ELR (cell line): ENCODE measurements at places on chromosomes 5 and 9.

DNA sequence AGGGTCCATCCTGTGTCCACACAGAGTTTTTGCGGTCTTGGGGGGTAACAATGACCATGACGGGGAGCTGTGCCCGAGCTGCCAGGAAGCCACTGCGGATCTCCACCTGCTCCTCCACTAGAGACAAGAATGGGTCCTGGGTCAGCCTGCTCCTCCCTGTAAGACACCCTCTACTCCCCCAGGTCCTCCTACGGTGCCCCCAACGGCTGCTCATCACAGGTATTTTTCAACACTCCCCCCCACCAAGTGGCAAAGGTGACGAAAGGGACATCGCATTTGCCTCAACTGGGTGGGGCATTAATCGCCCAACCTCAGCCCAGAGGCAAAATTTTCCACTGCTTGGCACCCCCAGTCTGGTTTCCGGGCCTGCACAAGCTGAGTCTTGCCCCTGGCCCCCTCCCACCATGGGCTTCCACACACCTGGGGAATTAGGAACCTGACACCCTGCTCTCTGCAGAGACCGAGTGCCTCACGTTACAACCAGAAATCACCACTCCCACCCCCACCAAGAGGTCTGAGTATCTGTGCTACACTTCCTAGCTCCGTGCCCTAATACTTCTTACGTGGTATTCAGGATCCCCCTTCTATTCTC, 9.6 kb downstream of the NOL6 start:
- DNase-seq, result no peak

- DNase-seq, result no peak
Observed at GRCh38 chr9:1253064-1253979, 203.2 kb downstream of the DMRT2 start.

GRCh38 chr9:130433168-130433946, 11.4 kb upstream of the ASS1 start:
- DNase-seq, result peak; percentile 52

DNA sequence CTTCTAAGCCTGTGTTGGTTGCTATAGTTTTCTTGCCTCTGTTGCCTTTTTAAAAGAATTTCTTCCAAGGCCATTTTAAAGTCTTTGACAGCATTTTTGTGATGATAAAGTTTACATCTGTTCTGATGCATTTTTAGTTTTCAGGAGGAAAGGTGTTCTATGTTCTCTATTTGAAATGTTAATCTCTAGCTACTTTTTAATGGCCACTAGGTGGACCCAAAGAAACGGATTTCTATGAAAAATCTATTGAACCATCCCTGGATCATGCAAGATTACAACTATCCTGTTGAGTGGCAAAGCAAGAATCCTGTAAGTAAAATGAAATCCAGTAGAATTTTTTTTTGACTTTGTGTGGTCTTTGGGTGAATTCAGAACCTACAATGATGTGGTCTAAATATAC, 60.2 kb downstream of the MELK start:
- DNase-seq, result peak; percentile 49

DNA sequence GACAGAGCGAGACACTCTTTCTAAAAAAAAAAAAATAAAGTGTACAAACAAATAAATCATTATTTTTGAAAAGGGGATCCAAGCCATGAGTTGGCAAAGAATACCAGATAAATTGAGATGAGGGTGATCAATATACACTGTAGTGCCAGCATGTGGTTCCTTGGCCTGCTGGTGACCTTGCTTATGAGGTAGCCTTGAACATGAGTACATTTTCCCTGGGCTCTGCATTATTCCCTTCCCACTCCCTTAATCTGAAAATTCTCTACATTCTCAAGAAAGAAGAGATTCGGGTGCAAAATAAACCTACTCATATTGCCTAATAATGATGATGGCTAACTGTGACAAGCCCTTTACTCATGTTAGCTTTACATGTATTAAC, 33.3 kb downstream of the SH3RF2 start:
- DNase-seq, result no peak

DNA sequence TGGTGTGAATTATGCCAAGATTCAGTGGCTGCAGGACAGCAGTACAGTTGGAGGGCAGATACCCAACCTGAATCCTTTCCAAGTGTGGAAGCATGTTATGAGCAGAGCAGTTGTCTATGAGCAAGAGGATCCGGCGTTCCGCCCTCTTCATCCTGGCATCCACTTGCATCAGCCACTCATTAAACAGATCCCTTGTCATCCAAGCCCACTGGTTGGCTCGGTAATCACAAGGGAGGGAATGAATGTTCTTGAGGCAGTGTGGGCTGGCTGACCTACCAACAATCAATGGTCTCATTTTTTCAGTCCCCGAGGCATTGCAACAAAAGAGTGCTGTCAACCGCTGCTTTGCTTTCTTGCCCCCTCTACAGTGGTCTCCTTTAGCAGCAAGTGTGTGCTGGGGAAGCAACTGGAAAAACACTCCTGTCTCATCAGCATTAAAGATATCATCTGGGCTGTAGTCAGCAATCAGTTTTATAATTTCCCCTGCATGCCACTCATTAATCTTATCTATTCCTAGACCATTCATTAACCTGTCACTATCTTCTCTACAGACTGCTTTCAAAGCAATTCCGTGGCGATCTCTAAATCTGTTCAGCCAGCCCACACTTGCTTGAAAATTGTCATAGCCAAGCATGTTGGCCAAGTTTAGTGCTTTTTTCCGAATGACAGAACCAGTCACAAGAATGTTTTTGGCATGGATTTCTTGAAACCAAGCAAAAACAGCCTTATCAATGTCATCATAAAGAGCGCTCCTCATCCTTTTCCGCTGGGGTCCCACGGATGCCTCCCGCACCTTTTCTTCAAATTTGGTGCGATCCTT, 4.9 kb downstream of the TIGD6 start:
- DNase-seq, result no peak

- DNase-seq, result no peak
Observed at GRCh38 chr5:96470785-96471184, 37.7 kb upstream of the PCSK1 start.

- DNase-seq, result no peak
Observed at GRCh38 chr9:79768194-79768593, 196.4 kb downstream of the TLE4 start.

DNA sequence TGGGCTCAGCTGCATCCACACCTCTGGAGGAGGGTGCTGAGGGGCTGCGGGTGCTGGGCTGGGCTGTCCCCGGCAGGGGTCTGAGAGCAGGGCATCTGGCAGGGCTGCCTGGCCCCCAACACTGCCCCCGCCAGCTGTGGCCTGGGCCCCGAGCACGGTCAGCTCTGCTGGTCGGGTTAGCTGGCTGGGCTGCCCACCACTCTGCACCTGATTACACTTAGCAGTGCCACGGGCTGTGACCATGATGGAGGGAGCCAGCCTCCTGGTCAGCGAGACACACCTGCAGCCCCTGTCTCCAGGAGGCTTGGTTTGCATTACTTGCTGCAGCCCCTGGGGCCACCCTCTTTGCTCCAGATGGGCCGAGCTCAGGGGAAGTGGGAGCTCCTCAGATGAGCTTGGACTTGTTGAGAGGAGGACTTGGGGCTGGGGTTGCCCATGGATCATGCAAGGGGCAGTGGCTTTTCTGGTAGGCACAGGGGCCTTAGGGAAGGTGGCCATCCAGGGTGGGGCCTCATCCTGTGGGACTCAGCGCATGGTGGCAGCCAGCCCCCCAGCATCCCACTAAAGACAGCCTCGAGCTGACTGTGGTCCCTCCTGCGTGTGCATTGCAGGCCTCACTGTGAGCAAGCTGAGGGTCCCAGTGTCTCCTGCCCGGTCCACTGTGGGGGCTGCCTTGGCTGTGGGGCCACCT, 132.0 kb upstream of the FAM120A start:
- DNase-seq, result no peak

GRCh38 chr5:2861605-2862004, 110.1 kb upstream of the IRX2 start:
- DNase-seq, result no peak

DNA sequence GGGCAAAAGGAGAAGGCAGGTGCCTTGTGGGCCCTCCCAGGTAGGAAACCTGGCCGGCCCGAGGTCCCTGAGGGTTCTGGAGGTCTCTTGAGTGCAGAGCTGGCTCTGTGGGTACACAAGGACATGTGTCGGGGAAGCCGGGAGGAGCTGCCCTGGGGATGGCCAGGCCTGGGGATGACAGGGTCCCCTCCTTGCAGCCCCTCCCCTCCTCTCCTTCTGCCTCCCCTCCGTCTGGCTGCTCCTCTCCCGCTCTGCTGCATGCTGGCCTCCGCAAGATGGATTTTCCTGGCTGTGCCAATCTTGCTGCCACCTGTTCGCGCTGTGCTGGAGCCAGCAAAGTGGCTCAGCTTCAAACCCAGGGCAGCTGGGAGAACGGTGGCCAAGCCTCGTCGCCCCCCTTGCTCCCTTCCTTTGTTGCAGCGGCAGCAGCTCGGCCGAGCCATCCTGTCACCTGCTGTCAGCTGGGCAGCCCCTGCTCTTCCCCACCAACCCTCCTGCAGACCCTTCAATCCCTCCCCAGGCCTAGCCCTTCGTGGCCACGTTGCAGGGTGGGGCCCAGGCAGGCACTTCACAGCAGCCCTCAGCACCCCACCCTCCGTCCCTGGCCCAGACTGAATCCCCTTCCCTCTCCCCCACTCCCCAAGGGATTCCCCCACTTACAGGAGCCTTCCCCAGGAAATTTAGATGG, 17.6 kb upstream of the UNC5A start:
- DNase-seq, result no peak

DNA sequence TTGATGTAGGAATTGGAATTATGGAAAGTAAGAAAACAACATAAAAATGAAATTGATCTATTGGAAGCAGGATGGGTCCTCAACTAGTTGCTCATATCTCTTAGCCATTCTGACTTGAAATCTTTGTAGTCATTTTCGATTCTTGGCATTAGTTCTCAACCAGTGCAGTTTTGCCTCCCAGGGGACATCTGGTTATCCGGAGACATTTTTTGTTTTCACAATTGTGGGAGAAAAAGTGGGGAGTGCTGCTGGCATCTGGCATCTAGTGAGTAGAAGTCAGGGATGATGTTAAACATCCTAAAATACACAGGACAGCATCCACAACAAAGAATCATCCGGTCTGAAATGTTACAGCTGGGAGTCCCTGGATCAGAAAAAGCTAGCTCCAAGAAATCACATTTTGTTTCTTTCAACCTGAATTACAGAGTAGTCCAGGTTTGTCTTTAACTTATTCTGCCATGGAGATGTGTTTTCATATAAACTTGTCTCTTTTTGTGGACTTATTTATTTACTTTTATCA, 74.9 kb downstream of the FBXL7 start:
- DNase-seq, result no peak

DNA sequence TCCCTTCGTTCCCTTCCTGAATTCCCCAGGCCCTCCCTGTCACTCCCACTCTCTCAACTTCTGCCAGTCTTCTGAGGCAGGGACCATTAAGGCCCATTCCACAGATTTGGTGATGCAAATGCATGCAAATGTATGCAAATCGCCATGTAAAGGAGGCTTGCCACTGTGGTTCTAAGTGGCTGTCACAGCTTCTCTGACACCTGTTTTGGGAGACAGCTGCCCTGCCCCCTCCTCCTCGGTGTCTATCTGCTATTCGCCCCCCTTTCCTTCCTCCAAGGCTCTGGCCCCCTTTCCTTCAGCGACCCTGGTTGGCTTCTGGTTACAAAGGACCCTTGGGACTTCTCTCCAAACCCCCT, 10.5 kb upstream of the ARAP3 start:
- no peak for DNase-seq

GRCh38 chr9:90881648-90882047, 80.0 kb downstream of the SYK start:
- no peak for DNase-seq

DNA sequence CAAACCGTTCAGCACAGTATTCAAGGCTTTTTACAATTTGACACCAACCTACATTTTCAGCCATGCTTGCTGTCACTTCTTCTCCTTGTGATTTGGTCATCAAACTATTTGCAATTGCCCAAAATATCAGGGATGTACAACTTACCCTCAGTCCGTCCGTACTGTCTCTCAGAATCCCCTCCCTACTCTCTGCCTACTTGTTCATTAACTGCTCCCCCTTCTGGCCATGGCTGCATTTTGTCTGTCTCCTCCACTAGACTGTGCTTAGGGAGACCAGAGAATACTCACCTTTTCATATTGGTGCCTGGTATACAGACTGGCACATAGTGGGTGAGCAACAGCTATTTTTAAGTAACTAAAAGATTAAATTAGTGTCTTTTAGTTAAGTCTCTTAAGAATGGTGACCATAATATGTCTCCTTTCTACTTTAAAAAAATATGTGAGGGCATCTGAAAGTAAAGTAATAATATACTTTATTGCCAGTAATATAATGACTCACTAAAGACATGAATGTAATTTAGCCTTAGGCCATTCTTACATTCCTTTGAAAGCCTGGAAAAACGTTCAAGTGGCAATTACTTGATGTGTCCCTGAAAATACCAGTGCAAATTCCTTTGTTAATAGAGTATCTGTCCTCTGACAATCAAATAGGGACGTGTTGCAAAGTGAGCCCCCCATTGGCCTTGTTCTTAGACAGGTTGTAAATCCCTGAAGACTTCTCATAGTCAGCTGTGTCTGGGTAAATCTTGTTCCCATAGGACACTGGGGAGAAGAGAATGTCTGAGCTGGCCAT, 27.8 kb downstream of the PRLR start:
- peak; percentile 77 for DNase-seq

DNA sequence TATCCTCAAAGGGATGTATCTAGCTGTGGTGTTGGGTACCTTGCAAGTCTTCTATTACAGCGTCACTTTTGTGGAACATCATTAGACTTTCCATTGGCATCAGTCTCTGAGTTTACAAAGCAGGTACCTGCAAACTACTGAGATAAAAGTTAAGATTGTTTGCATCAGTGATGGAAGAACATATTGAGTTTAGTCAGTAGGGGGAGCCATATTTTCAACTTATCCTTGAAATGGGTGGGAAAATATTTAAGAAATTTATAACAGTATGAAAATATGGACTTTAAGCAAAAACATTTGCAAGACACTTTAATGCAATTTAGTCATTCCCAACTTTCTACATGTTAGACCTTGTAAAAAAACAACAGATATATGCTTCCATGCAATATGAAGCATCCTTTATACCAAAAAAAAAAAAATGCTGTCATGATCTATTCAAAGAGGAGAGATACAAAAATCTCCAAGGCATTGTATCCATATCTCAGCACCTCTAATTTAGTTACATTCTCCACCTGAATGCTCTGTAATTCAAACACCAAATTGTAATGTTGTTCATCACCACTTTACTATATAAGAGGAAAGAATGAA, 98.6 kb upstream of the ADAMTS19 start:
- peak; percentile 38 for DNase-seq

DNA sequence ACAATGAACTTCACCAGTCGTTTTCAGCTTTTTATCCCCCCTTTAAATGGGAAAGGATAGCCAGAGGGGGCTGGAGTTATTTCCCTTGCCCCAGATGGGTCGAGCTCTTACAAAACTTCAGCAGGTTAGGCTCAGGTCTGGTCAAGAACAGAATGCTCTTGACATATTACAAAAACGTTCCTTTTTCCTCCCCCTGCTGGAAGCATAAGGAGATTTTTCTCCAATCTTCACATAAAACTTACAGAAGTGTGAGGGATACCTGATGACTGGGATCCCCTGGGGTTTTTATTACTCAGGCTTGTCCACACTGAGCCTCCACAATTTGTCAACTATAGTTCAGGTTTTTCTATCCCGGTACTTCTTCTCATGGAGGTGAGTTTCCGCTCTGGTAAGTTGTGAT, 60.8 kb downstream of the CSF2 start:
- peak; percentile 69 for DNase-seq
